ENCODE measurements at places on chromosomes 16 and 17.

DNA sequence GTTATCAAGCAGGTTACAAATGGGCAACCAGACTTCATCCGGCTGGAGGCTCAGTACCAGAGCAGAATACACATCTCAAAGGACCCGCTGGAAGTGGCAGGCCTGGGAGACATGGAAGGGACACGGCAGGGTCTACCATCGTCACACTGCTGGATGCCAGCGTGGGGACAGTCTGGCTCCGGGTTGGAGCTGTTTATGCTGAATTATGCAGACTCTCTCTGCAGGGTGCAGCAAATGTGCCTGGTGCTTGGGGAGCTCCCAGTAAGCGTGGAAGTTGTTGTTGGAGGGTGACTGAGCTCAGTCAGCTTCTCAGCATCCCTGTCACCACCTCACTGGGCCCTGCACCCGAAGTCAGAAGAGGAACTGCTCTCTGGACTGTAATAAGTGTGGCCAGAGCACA, 12.2 kb downstream of the WSCD1 start:
- DNase-seq: no peak

DNA sequence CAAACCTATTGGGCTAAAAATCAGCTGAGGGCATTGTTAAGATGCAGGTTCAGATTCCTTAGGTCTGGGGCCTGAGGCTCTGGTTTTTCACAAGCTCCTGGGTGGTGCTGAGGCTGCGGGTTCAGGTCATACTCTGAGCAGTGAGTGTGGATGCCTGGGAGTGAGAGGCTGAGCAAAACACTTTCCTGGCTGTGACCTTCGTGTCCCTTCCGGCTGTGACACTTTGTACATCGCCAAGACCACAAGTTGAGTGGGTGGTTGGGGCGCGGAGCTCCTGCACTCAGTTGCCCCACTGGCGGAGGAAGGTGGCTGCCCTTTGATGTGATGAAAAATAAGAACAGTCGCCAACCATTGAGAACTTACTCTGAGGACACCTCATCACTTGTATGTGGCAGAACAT, 24.8 kb downstream of the CCR7 start:
- DNase-seq: peak; percentile 34

GRCh38 chr17:56142781-56143180, 10.5 kb upstream of the ANKFN1 start:
- DNase-seq: no peak

DNA sequence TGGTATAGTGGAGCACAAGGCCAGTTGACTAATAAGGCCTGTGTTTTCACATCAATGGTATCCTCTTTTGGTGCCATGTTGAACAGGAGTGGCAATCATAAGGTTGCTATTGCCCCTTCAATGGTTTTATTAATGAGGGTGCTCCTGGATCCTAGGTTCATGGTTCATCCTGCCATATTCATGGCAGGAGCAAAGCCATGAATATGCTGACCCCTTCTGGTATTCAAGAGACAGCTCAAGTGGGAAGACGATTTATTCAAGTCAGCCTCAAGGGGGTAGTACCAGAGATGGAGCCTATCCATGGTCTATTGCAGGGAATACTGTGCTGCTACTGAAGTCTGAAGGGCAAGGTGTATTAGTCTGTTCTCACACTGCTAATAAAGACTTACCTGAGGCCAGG, 2.6 kb downstream of the ABCA9 start:
- DNase-seq: no peak

- DNase-seq: no peak
These were observed 193.9 kb downstream of the SPECC1 start for GRCh38 chr17:20203018-20203417.

- no peak for DNase-seq
These were observed 7.8 kb downstream of the TTYH2 start for GRCh38 chr17:74220946-74221818.

GRCh38 chr16:48609652-48610029, 339 bp downstream of the N4BP1 start:
- DNase-seq: peak; percentile 63

DNA sequence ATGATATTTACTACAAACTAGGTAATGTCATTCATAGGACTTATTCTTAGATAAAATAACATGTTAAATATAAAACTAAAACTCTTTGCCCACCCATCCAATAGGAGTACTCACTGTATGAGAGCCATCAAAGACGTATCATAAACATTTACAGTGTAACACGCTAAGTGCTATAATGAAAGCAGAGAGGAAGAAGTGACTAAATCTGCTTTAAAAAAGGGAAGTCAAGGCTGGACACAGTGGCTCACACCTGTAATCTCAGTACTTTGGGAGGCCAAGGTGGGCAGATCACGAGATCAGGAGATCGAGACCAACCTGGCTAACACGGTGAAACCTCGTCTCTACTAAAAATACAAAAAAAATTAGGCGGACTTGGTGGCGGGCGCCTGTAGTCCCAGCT, 32.4 kb downstream of the SPAG9 start:
- DNase-seq: no peak

DNA sequence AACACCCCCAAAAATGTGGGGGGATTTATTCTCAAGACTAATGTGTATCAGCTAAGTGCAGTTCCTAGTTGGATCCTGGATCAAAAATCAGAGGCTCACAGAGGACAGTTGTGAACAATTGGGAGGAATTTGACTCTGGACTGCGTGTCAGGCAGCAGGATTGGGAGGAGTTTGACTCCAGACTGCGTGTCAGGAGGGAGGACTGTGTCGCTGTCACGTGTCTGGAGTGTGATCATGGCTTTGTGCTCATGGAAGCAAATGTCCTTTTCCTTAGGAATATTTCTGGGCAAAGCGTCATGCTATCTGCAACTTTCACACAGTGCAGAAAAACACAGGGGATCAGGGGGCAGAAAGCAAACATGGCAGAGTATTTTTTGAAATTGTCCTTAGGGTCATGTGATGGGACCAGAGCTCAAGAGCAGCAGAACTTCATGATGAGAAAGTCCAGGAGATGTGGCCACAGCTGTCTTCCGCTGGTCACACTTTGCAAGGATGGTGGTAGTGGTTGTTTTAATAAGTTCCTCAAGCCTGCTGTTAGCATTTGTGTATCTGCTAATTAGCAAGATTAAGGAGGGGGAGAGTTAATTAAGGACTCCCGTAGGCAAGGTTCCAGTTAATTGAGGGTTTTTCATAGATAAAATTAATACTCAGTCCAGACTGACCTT, 122.0 kb upstream of the CHMP6 start:
- DNase-seq: no peak

DNA sequence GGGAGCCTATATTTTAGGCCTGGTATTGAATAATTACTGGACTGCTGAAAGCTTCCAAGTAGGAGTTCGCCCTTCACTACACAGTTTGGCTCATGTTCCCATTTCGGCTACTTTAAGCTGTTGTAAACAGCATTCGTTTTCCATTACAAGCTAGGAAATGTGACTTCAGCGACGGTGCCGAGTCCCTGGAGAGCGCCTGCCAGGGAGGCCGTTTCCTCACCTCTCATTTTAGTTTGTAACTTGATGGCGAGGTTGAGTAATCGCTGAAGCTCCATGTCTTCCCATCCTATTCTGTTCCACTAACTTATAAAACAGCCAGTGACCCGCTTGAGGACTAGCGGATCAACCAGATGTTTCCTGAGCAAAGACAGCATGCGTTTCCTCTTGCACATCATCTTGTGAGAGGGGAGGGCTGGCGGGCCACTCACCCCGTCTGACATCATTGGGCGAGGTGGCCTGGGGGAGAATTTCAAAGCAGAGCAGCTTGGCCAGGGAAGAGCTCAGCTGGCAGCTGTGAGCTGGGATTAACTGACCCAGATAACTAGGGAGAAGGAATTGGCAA, 32.9 kb downstream of the PCTP start:
- no peak for DNase-seq

DNA sequence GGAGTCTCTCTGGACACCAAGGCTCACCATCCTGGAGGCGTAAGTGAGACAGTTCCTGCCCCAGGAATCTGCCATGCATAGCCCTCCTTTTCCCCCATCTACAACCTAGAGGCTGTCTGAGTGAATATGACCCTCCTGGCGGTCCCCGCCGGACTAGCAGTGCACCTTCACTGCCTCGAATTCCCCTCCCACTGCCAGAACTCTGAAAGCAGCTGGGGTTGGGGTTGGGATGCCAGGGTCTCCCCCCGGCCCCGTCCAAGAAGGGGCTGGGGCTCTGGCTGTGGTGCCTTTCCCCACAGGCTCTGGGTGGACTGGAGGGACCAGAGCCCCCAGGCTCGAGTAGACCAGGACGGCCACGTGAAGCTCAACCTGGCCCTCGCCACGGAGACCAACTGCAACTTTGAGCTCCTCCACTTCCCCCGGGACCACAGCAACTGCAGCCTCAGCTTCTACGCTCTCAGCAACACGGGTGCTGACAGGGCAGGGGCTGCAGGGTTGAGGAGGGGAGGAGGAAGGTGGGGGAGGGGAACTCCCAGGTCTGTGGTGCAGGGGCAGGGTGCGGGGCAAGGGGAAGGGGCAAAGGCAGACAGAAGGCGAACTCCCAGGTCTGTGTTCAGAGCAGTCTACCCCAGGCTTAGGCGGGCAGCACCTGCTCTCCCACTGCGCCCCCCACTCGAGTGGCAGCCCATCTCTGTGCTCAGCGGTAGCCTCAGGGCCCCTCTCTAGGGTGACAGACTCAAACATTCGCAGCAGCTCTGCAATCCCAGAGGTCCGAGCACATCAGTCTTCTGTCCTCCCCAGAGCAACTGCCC, 1.2 kb downstream of the ZACN start:
- DNase-seq: no peak

DNA sequence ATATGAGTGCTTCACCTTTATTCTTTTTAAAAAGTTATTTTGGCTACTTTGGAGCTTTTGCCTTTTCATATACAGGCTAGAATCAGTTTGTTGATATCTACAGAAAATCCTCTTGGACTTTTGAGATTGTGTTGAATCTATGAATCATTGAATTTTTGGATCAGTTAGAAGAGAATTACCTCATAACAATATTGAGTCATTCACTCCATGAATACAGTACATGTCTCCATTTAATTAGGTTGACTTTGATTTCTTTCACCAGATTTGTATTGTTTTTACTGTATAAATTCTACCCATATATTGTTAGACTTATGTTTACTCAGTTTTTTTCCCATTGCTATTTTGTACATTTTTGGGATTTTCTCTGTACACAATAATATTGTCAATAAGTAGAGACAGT, 54.4 kb downstream of the TAOK1 start:
- no peak for DNase-seq

DNA sequence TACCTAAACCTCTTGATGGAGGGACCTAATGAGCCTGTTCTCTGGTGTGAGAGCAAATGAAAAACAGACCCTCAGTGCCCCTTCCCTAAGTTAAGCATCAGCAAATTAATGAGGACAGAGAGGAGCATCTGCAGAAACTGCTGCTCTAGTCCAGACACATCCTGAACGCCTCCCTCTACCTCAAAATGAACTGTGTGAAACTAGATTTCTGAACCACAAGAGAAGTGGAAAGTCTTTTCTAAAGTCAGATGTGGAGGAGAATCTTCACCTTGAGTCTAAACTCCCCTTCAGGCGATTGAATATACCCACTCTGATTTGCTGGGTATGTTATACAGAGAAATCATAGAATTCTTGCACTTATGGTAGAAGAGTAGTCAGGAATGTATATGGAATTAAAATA, 104.4 kb upstream of the AMZ2 start:
- DNase-seq: no peak

- DNase-seq: no peak
These were observed 39.0 kb downstream of the SMURF2 start for GRCh38 chr17:64622931-64623654.

DNA sequence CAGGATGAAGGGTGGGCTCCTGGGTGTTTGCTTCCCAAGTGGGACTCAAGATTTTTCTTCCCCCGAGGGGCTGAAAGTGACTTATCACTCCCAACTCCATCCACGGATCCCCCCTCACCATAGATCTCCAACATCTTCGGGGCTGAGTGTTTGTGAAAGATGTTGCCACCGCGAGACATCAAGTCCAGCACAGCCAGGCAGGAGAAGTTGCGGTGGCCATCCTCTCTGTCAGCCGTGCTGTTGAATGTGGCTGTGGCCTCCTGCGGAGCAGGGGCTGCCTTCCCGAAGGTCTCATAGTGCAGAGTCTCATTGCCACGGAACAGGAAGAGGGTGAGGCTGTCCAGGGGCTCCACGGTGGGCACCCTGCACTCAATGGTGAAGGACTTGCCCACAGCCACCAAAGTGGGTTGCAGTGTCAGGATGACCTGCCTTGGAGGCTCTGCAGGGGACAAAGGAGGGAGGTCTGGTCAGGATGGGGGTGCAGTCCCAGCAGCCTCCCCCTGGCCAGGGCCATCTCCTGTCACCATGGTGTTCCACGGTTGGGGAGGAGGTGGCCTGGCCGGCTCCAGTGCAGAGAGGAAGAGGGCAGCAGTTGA, 5.5 kb downstream of the PRR29 start:
- DNase-seq: no peak

DNA sequence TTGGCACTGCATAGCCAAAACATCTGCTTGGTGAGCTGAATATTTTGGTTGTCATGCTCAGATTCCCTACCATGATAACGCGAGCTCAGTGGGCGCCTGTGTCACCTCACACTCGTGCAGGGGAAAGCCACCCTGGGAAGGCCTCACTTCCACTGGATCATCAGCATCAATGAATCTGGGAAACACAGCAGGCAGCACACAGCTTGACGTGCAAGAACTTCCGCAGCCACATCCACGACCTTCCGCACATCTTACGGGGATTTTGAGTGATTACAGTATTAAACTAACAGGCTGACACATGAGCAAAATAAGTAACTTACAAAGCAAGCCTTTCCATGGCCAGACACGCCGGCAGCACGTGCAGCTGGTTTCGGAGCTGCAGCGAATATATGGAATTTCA, 54.7 kb upstream of the FOXF1 start:
- DNase-seq: no peak

GRCh38 chr16:16033208-16033717, 83.8 kb downstream of the ABCC1 start:
- DNase-seq: peak; percentile 8

DNA sequence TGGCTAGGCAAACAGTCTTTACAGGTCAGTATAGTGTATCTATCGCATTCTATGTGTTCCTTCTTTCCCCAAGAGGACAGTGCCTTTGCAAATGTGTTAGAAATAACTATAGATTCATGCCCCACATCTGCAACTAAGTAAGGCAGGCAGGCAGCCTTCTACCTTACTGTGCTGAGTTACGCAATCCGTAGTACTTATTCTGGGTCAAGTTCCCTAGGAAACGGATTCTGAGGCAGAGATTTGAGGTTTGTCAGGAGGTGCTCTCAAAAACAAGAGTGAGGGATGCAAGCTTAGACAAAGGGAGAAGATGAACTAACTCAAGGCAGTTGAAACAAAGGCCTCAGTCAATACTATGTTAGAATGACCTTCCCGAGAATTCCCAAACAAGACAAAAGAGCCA, 12.7 kb upstream of the ANKFY1 start:
- DNase-seq: no peak

DNA sequence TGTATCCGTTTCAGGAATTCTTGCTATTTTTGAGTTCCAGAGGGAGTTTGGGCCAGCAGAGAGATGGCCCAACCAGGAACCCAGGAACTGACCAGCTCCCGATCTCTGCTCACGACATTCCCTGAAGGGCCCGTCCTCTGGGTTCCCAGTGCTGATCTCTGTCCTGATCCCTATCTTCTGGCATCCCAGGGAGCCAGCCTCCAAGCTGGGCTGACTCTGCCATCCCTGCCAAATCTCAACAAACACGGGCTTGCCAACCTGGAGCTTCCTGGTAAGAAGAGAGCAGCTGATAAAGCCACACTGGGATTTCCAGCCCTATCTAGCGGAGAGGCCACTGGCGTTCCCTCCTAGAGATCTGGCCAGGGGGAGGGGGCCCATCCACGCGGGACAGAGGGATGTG, 16.2 kb downstream of the GPRC5B start:
- DNase-seq: no peak
